ENCODE measurements at places on chromosomes 2 and 18.

DNA sequence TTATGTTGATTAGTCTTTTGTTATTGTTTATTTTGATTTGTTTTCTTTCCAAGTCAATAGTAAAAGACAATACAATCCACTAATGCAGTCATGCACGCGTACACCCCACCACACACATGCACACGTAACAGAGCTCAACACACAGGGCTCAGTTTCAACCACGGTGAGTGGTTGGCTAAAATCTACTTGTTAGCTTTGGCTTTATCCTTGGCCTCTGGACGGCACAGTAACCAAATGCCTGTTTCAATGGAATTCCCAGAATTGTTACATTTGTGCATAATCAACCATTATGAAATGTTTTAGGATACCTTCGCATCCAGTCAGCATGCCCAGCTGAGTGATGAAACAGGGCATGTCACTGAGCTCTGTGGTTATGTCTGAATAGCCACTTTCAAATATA lies 53.2 kb downstream of the NYAP2 start:
- DNase-seq: no peak

GRCh38 chr2:219279916-219280516 lies 850 bp downstream of the DNAJB2 start:
- DNase-seq: no peak

DNA sequence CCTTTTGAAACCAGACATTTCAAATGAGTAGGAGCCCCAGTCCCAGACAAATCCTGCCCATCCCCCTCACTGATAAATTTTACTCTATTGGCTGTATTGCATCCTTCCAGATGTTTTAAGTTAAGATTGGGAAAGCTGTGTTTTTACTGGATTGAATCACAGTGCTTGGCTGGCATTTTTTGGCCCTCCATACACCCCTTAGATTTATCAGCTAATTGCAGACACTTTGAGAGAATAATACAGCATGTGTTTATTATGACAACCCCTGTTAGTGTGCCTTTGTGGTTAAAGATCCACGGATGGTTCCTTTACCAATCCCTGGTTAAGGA lies 74.9 kb downstream of the ANTXR1 start:
- no peak for DNase-seq

DNA sequence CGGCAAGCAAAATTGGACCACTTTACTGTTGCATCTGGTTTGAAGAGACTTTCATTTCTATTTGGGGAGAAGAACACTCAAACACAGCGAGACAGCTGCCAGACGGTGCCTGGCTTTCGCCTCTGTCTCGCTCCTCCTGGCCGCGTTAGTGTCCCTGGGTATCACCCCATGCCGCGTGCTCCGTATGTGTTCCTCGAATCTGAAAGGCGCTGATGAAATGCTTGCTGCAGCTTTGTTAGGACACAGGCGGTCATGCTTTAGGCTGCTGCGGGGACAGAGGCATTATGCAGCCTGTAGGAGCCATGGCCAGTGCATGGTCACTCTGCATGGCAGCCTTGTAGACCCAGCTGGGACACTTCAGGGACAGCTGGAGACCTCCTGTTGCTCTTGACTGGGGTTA lies 53.9 kb downstream of the LDLRAD4 start:
- no peak for DNase-seq

DNA sequence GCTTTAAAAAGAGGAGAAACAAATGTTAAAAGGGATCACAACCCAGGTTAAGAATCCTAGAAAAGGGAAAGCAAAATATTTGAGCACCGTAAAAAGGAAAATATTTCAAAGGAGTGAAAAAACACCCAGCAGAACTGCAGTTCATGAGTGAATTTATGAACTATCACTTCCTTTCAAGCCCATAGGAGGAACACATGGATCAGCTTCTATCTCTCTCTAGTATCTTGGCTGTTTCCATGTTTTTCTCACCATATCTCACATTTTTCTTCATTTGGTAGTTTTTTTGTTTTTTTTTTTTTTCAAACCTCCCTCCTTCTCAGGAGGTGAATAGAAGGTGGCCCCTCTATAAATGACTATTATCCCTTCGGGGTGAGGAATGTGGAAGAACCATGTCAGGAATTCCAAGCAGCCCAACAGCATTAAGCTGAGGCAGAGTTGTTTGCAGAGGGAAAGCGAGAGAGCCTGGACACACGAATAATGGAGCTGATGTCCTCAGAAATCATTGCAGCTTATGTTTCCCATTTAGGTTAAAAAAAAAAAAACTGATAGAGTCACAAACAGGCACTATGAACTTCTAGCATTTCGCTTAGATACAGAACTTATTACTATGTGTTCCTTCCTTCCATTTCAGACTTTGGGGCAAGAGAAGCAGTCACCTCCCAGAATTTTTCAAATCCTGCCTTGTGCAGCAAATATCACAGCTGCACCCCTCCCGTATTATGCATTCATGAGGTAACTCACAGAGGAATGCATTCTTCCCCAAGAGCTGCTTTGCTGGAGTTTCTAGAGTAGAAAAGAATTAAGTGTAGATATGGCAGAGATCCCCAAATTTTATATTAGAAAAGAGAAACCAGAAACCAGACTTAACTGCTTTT lies 315.6 kb downstream of the IRS1 start:
- no peak for DNase-seq

GRCh38 chr18:63031375-63031774 lies 288.2 kb downstream of the BCL2 start:
- DNase-seq: no peak

- DNase-seq: no peak
These were observed 274.4 kb upstream of the SLC14A2 start for GRCh38 chr18:45340884-45341283.

DNA sequence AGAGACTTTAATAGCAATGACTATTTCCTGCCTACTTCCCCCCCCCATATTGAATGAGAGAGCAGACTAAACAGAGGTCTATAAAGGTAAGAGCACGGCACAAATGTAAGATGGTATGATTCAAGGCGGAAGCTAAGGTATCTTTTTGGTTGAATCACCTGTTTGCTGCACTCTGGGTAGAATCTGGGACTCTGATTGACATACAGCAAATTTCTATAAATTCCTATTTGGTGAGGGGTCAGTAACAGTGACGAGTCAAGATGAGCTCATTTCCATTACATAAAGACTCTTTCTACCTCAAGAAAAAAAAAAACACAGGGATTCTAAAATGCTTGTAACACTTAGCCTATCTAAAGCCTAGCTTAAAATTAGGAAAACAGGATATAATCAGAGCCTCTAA lies 297.3 kb downstream of the TNS1 start:
- no peak for DNase-seq

- DNase-seq: no peak
These were observed 89.6 kb downstream of the EPAS1 start for GRCh38 chr2:46386763-46387162.

GRCh38 chr2:38037757-38038621 lies 38.0 kb downstream of the CYP1B1 start:
- DNase-seq: peak; percentile 72

DNA sequence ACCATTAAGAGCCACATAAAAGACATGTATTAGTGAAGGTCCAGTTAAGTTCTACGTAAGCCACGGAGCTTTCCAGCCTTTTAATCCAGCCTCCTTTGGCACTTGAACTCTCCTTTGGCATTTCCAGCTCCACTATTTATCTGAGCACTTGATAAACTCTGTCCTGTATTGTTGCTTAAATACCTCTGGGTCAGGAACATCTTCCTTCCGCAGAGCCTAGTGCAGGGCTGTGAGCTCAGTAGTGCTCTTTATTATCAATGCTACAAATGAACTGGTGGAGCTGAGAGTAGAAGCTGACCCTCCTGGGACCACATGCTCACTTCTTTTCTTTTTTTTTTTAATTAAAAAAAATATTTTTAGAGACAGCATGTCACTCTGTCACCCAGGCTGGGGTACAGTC lies 4.9 kb downstream of the STPG4 start:
- no peak for DNase-seq

DNA sequence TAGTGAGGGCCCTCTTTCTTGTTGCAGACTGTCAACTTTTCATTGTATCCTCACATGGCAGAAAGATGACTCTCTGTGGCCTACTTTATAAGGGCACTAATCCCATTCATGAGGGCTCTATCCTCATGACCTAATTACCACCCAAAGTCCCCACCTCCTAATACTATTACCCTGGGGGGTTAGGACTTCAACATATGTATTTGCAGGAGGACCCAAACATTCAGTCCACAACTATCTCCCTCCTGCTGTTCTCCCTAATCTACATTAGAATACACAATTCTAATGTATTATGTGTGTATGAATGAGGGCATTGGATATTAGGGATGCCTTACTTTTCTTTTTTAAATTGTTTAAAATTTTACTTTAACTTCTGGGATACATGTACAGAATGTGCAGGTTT lies 246.0 kb upstream of the TANK start:
- no peak for DNase-seq

- DNase-seq: no peak
These were observed 336.7 kb downstream of the LPIN1 start for GRCh38 chr2:12083081-12083581.

DNA sequence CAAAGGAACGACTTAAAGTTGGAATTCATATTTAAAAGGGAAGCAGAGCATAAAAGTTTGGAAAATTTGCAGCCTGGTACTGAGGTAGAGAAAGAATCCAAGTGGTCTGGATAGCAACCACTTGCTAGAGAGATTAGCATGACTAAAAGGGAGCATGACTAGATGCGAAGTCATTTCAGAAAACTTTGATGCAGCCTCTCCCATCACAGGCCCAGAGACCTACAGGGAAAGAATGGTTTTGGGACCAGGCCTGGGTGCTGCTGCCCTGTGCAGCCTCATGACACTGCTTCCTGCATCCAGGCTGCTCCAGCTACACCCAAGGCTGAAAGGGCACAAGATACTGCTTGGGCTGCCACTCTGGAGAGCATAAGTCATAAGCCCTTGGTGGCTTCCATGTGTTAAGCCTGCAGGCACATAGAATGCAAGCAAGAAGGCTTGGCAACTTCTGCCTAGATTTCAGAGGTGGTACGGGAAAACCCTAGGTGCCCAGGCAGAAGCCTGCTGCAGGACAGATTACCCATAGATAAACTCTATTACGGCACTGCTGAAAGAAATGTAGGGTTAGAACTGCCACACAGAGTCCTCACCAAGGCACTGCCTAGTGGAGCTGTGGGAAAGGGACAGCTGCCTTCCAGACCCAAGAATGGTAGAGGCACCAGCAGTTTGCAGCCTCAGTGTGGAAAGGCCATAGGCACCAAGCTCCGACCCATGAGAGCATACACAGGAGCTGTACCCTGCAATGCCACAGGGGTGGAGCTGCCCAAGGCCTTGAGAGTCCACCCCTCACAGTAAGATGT lies 12.6 kb upstream of the CHN1 start:
- no peak for DNase-seq

DNA sequence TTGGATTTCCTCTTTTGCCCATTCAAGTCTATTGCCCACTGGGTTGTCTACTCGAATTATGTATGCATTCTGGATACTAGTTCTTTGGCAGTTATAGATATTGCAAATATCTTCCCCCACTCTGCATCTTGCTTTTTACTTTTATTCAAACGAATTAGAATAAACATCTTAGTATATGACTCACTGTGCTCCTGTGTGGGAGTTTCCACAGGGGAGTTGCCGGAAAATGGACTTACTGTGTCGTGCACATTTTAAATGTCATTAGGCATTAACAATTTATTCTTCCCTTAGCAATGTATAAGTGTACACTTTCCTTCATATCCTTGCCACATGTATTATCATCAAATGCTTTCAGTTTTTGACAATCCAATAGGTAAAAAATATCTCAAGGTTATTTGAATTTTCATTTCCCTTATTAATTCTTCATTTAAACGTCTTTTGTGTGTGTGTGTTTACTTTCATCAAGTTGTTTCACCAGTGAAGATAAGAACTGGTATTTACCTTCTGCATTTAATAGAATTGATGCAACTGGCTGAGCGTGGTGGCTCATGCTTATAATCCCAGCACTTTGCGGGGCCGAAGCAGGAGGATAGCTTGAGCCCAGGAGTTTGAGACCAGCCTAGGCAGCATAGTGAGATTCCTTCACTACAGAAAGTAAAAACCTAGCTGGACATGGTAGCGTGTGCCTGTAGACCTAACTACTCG lies 4.6 kb upstream of the UGT1A5 start:
- DNase-seq: no peak

- no peak for DNase-seq
These were observed 106.4 kb upstream of the UGP2 start for GRCh38 chr2:63735263-63735662.

- DNase-seq: no peak
These were observed 22.2 kb upstream of the CIDEA start for GRCh38 chr18:12231986-12232385.

- no peak for DNase-seq
These were observed 31.5 kb upstream of the PDIA6 start for GRCh38 chr2:10844097-10844496.
